ENCODE measurements at places on chromosomes 5 and 9.

GRCh38 chr5:169762338-169763095, 125.4 kb downstream of the DOCK2 start:
- DNase-seq, result no peak

- no peak for DNase-seq
These were observed 819.1 kb upstream of the GRAMD2B start for GRCh38 chr5:125604104-125604503.

DNA sequence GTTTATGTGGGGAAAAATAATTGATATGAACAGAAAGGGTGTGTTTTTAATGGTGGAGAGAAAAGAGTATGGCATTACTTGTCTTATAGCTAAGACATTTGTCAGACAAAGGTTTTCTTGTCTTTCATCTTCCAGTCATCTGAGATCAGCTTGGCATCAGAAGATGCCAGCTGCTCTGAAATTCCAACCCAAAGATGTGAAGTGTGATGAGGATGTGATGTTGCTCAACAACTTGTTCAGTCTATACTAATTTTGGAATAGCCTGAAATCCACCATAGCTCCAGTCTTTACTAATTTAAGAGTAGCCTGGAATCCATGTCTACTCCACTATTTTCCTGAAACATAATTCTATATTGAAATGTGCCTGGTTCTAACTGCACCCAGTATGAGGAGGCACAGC, 182.3 kb downstream of the CFAP90 start:
- no peak for DNase-seq

DNA sequence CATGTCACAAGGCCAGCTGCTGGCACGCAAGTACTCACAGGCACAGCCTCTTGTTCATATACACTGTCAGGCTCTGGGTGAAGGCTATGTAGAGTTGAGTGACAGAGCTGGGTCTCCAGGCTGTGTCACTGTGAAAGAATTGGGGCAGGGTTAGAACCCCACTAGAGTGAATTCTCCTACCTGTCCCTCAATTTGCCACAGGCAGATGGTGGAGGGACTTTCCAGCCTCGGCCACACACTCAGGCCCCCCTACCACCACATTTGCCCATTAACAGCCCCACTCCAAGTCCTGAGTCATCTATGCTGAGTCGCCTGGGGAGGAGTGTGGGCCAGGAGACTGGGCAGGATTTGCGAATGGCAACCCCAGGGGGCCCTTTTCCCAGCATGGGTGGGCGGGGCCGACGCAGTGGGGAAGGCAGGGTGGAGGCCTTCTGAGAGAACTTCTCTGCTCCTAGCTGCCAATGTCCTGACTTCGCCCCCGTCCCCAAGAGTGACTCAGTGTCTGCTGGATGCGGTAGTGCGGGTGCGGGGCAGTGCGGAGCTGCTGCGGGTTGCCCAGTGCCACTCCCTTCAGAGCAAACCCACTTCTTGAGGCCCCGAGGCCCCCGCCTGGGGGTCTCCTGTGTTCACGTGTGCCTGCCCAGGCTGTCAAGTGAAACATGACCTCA, 50.3 kb upstream of the PSD2 start:
- peak; percentile 41 for DNase-seq
